ENCODE measurements at places on chromosomes 1 and 21.

DNA sequence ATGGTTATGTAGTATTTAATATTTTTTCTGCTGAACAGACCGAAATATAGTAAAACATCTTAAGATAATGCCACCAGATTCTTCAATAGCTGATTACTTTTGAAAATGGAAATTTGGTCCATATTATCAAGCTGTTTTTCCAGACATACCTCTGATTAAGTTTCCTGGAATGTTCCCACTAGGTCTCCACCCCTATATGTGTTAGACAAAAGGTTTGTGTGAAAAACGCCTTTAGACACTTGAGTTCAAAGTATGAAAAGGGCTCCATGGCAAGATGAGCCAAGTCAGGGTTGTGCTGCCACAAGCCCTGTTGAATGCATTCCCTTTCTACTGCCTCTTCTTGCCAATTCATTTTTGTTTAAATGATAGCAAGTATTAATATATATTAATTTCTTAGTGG, 52.7 kb downstream of the ZBTB17 start:
- no peak for DNase-seq

GRCh38 chr21:16085421-16085820, 355.6 kb downstream of the USP25 start:
- no peak for DNase-seq

DNA sequence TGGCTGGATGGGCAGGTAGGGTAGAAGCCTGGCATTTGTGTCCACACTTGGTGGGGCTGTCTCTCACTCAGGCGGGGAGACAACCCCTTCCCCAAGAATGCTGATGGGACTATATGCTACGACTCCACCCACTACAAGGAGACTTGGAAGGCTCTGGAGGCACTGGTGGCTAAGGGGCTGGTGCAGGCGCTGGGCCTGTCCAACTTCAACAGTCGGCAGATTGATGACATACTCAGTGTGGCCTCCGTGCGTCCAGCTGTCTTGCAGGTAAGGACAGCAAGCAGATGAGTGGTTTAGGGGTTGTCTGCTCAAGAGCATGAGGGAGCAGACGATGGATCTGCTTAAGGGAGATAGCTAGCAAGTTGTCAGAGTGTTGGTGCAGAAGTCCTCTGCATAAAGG, 15.9 kb upstream of the NASP start:
- DNase-seq: no peak

DNA sequence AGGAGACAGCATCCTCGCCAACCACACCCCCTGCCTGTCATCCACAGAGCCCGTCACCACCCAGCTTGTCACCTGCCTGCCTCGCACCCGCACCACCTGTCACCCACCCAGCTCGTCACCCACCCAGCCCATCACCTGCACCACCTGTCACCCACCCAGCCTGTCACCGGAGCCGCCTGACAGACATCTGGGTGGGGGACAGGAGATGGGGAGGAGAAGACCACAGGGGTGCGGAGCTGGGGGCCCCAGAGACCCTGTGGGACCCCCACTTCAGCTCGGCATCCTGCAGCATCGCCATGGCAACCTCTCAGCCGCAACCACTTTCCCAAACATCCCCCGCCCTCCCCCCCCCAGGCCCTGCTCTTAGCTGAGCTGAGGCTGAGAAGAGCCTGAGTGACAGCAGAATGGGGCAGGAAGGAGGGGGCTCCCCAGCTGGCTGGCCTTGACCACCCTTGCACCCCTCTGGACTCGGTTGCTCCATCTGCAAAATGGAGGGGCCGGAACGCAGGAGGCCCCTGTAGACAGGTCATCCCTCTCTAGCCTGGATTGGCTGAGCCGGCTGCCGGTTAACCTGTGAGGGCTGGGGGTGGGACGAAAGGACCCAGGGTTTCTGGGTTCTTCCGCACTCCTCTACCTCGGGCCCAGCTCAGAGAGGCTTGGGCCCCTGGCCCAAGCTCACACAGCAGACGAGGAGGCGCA, 11.6 kb downstream of the AHDC1 start:
- no peak for DNase-seq

DNA sequence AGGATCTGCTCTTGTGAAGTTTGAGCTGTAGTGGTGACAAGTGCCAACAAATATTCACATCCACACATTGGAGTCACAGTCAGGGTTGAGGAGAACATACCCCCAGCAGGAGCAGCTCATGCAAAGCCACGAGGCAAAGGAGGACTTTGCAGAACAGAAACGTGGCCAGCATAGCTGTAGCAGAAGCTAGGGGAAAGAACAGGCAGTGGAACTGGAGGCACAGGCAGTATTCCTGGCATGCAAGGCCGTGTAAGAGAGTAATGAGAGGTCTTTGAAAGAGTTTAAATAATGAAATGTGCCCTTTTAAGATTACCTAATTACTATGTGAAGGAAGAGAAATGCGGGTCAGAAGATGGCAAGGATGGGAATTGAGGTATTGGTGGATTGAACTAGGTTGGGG, 40.9 kb upstream of the IKBKE start:
- no peak for DNase-seq

DNA sequence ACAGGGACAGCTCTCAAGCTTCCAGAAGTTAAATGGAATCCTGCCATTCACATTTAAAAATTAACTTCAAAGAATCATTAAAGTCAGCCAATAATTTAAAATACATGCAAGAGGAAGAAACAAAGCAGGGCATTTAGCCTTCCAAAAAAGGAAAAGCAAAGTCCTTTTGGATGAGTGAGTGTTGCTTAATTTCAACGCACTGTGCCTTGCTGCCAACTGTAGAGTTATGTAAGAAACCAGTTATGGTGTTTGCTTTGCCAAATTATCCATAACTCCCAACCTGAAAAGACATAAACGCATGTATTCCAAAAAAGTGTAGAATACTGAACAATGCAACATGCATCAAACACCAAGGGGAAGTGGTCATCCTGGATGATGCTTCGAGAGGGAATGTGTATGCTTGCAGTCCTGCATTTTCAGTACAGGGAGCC, 16.1 kb upstream of the KCNE1 start:
- no peak for DNase-seq

DNA sequence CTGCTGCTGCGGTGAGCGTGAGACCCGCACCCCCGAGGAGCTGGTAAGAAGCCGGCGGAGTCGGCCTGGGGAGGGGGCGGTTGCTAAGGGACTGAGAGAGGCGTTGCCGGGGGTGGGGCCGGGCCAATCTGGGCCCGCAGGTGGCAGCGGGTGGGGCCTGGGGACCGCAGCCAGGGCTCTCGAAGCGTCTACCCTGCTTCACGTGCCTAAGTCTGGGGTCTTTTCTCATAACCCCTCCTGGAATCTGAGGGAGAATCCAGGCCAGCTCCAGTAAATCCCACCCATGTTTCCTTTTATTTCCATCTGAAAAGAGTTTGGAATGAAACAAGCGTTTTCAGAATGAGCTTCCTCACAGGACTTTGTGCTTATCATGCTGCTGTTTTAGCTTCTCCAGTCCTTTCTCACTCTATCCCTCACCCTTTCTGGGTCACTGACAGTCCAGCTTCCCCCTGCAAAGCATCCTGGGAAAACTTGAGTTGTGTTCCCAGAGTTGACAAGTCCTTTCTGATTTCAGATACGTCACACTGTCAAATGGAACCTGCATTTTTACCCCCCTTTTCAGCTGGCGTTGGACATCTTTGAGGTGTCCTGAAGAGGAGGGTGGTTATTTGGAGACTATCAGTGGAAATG, 431 bp downstream of the CLCN6 start:
- no peak for DNase-seq

GRCh38 chr21:37849506-37850102, 66.7 kb downstream of the KCNJ6 start:
- no peak for DNase-seq

GRCh38 chr1:25994402-25995150, 3.3 kb downstream of the PAFAH2 start:
- DNase-seq: no peak

DNA sequence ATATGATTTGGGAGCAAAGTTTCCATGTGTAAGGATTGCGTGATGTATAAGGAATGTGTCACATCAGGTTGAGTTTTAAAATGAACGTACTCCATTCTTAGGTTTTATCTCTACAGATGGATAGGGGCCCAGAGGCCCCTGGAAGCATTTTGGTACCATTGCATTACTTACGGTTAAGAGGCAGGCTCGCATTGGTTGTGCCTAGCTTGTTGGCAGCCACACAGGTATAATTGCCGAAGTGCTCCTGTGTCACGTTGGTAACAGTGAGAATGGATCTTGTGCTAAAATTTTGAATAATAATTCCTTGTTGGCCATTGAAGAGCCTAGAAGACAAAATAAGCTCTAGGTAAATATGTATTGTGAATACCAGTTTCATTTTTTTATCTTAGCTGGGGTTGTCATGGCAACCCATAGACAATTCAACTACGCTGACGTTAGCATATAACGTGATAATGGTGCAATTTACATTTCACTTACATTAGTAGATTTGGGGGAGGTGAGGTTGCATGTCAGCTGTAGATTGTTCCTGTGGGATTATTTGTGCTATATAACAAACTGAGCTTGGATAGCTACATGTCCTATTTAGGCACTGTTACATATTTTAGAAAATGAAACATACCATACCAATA, 511.9 kb upstream of the ZRANB2 start:
- DNase-seq: no peak

- DNase-seq: no peak
Measured at GRCh38 chr1:81920245-81920740, 119.6 kb downstream of the ADGRL2 start.

DNA sequence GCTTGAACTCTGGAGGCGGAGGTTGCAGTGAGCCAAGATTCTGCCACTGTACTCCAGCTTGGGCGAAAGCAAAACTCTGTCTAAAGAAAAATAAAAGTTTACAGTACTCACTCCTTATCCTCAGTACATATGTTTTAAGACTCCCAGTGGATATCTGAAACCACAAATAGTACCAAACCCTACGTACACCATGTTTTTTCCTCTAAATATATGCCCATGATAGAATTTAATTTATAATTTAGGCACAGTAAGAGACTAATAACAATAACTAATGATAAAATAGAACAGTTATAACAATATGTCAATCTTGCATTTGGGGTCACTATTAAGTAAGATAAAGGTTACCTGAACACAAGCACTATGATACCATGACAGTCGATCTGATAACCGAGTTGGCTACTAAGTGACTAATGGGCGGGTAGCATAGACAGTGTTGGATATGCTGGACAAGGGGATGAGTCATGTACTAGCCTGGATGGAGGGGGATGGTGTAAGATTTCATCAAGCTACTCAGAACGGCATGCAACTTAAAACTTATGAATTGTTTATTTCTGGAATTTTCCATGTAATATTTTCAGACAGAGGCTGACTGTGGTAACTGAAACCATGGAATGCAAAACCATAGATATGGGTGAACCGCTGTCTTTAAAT, 43.7 kb downstream of the ST7L start:
- no peak for DNase-seq

GRCh38 chr21:33732038-33732437, 89.7 kb downstream of the ITSN1 start:
- DNase-seq: no peak

- DNase-seq: no peak
Measured at GRCh38 chr1:48738356-48738755, 38.3 kb downstream of the BEND5 start.

DNA sequence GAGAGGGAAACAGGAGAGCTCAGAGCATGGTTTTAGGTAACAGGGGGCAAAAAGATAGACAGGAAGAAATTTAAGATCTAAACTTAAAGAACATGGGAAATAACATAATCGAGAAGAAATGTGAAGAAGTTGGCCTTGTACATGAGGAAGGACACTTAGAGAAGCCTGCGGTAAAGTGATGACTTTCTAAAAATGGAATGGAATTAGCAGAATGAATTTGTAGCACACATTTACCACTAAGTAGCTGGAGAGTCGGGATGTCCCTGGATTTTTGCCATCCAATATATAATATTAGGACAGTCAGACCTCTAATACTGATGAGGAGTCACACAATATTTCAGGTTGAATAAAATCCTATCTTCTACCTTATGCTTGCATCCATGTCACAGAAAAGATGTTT, 77.7 kb upstream of the C1orf87 start:
- no peak for DNase-seq

DNA sequence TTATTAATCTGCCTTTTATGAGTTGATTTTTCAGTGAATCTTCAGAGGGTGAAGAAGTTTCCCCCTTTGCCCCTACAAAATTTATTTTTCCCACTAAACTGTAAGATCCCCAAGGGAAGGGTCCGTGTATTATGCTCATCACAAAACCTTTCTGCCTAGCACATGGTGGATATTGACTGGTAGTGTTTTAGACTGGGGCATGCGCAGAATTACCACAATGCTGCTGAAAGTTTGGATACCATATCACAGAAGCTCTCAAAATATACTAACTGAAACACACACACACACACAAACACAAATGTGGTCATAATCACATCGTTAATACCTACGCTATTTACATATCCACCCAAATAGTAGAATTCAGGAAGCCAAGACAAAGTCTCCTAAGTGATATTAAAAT, 28.0 kb upstream of the DMRTB1 start:
- no peak for DNase-seq

- no peak for DNase-seq
Measured at GRCh38 chr21:39681257-39681656, 63.7 kb upstream of the IGSF5 start.

DNA sequence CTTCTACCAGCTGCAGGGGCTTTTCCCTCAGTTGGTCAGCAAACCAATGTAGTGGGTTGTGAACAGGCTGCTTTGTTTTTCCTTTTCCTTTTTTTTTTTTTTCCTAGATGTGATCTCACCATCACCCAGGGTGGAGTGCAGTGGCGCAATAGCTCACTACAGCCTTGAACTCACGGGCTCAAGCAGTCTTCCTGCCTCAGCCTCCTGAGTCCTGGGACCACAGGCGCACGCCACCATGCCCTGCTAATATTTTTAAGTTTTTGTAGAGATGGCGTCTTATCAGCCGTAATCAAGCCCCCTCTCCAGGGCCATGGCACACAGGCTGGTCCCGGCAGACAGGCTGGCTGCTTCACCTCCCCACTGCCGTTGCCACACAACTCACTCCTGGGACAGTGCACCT, 3.4 kb upstream of the TRIM11 start:
- no peak for DNase-seq

DNA sequence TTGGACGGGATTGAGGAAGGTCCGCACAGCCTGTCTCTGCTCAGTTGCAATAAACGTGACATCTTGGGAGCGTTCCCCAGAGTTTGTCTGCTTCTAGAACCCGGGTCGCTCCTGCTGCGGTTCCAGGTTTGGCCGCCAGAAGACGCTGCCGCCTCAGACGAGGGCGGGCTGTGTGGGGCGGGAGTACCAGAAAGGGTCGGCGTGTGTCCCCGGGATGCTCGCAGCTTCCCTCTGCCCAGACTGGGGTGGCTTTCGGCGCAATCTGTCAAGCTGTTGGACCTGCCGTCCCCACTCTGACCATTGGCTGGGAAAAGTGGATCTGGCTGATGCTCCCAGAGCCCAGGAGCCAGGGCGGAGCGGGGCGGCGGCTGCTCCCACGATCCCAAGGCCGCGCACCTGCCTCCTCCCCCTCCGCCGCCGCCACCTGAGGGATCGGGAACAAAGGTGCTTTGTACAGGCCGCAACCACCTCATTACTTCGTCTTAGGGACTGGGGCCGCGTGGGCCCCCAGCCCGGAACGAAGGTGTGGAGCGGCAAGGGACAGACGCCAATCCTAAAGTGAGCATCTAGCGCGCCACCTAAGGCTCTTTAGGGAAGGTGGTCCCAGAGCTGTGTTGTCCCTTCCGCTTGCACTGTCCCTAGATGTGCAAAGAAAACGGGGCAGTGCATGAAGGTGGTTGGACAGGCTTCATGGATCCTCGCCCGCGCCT, 683 bp upstream of the EFNA4 start:
- DNase-seq: peak; percentile 17

All from NCI-H146 (cell line).